Stimulated activated CD8-positive, alpha-beta memory T cell treated with anti-CD3 and anti-CD28 coated beads, Interleukin-4, amount 100 ng/mL, for 1 hour (primary cell): ENCODE measurements at places on chromosomes 7 and 10.

- DNase-seq, result no peak
These were observed 77.5 kb downstream of the GPR26 start for GRCh38 chr10:123743441-123744223.

GRCh38 chr7:53358269-53358668, 322.8 kb downstream of the POM121L12 start:
- DNase-seq, result no peak

DNA sequence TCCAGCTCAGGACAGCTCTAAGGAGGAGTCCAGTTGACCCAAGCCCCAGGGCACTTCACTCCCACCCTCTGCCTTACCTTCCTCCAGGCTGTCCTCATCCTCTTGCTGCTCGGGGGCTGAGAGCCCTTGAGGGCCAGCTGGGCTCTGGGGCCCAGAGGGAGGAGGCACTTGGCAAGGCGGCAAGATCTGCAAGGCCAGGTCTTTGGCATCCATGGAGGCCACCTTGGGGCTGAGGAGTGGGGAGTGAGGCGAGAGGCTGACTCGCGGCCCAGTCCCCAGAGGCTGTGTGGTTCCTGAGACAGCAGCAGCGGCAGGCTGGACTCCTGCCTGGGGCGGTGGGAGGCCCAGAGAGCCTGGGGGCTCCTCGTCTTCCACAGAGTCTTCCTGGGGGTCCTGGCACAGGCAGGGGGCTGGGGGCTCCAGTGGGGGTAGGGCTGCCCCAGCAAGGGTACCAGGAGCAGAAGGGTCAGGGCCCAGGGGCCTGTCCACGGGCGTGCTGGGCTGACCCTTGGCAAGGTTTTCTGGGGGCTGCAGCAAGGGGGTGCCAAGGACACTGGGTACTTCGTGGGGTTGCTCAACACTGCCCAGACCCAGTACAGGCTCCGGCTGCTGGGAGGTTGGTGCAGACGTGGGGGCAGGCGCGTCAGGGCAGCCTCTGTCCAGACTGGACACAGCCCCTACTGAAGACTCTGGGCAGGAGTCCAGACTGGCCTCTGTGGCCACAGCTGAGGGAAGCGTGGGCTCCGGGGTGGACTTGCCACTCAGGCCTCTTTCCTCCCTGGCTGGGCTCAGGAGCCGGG, 6.5 kb downstream of the NACAD start:
- no peak for DNase-seq

GRCh38 chr10:124222318-124222987, 129.1 kb upstream of the CHST15 start:
- no peak for DNase-seq

GRCh38 chr7:36969376-36969775, 245.1 kb upstream of the AOAH start:
- DNase-seq, result no peak

DNA sequence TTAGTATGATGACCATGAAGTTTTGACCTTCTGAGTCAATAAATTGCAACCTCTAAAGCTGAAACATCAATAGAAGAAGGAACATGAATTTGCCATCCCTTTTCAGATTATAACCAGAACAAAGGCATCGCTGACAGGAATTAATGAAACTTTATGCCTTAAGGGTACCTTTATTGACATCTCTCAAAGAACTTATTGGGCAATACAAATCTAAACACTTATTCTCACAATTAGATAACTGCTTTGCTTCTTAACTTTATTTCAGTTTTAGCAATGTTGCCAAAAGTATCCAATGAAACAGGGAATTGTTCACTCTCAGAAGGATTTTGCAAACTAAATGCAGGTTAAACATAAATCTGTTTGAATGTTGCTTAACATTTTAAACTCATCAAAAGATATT, 116.0 kb downstream of the ELAPOR2 start:
- no peak for DNase-seq

DNA sequence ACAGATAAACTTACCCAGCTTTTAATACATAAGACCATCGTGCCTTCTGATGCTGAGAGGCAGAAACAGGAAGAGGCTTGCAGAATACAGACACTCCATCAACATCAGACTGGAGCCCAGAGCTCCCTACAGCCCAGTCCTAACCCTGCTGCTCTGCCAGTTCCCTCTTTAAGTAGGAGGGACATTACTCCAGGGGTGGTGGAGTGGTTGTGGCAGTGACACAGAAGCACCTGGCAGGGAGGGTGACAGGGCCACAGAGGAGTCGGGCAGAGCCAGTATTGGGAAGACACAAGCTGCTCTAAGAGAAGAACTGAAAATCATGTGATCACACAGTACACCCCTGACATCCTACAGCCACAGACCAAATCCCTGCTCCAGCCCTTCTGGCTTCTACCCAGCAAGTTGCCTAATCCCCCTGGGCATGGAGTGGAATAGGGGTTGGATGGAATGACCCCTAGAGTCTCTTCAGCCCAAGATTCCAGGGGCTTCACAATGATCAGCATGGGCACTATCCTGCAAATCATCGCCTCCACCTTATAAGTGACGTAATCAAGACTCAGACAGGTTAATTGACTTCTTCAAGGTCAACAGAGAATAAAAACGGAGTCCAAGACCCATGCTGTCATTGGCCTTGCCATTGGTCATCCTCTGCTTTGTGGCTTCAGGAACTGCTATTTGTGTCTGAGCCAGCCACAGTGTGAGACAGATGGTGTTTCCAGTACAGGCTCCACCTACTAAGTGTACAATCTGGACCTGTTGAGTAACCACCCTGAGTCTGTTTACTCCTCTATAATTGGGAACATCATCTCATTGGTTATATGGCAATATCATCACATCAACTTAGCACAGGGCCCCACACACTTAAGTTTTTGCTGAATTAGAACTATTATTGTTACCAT, 61.1 kb upstream of the ZMIZ1 start:
- DNase-seq, result no peak

- no peak for DNase-seq
These were observed 317.2 kb upstream of the FZD8 start for GRCh38 chr10:35959252-35959651.

- DNase-seq, result no peak
These were observed 81.3 kb downstream of the OSBPL3 start for GRCh38 chr7:24898691-24899090.

DNA sequence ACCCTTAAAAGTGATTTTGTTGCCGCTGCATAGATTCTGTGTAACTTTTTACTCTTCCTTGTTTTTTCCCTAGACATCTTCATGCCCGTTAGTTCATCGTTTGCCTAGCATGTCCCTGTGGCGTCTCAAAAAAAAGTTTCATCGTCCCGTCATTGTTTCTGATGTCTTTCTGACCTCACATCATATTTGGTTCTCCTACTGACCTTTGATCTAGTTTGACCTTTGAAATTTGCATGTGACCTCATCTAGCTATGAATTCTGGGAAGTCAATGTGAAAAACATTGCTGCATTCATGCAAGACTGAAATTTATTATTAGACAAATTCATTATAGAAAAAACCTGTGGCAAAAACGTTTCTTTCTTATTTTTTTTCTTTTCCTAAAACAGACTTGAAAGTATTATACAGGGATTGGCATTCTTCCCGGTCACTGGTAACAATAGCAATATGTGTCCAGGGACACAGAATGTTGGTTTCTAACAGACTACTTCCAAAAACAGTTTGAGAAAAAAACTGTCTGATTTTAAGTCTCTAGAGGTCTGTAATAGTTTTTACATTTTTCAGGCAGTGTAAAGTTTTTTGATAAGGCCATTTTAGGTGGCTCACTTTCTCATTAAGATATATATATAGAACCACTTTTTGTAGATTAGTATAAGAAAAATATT, 280.9 kb downstream of the USP6NL start:
- no peak for DNase-seq

DNA sequence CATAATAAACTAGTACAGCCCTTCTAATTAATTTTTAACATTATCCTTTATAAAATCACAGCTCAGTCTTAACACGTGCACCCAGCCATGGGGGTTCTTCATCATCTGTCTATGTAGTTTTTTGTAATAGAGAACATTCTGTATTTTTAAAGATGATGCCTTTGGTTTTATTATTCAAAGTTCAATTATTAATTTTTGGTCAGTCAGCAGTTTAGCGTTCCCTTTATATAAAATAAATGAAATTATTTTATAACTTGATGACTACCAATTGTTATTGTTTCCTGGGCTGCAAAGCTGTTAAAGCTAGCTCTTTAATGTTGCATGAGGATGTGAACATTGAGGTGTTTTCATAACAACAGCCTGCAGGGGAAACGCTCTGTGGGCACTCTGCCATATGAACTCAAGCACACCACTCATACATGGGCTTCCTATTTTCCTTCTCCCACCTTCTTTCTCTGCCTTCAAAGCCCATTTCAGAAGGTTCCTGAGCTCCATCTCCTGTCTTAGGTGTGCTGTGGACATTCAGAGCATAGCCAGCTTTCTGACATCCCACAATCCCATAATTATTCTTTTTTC, 172.0 kb upstream of the YAE1 start:
- no peak for DNase-seq

DNA sequence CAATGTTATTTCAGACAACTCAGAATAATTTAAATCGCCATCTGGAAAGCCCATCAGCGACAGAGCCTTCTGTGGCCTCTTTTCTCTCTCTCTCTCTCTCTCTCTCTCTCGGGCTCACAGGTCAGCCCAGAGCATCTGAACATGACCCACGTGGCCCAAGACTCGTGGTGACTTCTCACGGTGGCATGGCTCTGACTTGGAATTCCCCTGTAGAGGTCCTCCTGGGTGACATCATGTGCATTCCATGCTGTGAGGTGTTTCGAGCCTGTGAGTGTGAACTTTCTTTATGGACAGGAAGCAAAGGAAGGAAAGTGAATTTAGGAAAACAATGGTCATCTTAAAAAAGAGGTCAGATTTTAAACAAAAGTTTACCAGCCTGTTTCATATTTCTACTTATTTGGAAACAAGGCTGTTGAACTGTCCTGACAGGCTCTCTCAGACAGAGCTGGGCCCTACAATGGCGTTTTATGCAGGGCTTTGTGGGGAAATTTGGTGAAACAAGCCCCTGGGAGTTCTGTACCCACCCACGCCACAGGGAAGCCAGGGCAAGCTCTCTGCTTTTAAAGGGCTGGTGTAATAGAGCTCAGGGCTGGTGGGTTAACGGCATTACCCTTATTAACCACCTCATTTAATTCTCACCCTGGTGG, 359.7 kb upstream of the ZNF32 start:
- no peak for DNase-seq

DNA sequence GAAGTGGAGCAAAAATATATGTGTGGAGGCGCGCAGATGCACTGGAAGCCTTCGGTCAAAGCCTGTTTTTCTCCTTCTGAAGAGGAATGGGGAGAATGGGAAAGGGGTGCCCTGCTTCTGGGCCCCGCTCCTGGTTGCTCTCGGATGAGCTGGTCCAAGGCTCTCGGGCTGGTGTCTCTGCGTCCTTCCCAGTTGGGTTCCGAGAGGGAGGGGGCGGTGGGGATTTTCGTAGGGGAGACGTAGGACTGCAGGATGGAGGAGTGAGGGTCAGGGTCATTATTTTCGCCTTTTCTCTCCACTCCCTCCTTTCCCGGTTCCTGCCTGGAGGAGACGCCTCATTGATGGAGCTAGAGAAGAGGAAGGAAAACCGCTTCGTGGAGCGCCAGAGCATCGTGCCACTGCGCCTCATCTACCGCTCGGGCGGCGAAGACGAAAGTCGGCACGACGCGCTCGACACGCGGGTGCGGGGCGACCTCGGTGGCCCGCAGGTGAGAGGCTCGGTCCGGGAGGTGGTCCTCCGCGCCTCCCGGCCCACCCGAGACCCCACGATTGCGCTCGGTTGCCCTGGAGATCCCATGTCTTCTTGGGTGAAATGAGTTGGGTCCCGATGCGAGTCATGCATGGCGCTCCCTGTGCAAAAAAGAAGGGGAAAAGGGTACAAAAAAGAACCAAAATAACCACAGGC, 790 bp downstream of the ADAM22 start:
- DNase-seq, result no peak

DNA sequence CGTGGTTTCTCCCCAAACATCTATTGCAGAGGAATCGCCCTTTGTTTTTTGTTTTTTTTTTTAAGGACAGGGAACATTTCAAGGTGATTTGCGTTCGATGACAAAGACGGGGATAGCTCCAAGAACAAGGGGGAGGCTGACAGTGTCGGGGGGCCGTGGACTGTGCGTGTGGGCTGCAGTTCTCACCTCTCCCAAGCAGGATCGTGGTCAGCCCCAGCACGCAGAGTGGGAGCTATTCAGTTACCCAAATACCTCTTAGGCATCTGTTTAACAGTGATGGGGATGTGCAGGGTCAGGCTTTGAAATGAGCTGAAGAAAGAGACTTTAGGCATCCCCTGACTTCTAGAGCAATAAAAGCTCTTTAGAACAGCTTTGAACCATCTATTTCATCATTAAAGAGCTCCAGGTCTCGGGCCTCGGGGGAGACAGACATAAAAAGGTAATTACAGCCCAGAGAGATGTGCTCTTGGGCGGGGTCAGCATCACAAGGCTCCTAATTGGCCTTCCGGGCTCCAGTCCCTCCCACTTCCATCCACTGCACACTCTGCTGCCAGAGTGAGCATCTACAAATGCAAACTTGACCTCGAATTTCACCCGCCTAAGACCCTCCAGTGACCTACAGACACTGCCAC, 97.3 kb downstream of the MYL10 start:
- no peak for DNase-seq

GRCh38 chr7:122827763-122828162, 58.5 kb downstream of the CADPS2 start:
- no peak for DNase-seq

DNA sequence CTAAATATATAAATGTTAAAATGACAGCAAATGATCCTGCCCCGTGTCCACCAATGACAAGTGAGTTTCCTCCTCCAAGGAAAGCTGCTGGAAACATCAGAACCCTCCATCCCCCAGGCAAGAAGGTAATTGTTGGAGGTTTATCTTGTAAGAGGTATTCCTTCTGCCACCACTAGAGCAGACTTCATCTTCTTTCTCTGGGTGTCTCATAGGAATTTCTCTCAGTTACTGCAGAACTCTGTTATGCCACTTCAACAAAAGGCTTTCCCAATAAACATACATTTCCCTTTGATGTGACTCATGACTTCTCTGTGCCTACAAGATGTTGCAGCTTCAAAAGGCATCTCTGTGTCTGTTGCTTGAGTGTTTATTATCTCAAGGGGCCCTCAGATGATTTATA, 279.1 kb downstream of the BMPER start:
- DNase-seq, result no peak

- DNase-seq, result no peak
These were observed 141.2 kb upstream of the KLF6 start for GRCh38 chr10:3926258-3926657.

GRCh38 chr10:5720182-5720581, 35.5 kb downstream of the TASOR2 start:
- no peak for DNase-seq

DNA sequence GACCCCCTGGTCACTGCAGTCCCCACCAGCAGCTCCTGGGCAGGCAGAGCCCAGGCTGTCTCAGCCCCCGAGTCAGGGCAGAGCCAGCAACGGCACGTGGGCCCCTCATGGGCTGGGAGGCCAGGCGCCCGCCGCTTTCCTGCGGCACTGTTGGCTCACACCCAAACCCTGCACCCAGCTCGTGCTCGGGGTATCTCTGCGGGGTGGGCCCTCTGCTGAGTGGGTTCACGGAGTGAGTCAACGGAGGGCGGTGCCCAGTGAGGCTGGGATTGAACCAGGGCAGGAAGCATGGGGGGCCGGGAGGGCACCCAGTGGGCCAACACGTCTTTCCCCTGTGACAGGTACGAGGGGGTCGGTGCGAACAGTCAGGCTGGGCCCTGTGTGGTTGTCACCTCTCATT, 28.9 kb downstream of the ADAP1 start:
- DNase-seq, result peak; percentile 65
